ENCODE measurements at places on chromosomes 1 and 21. TPM values are rescaled to one million over a fixed set of nuclear protein-coding genes. Genes with fewer than 3 reads are reported as not detected.

Gene ZNF593OS
- total RNA-seq: not detected

Gene C1orf53
- total RNA-seq: 10.1 TPM

Gene AQP10
- total RNA-seq: 0.19 TPM

Gene CGN
- total RNA-seq: under 0.01 TPM

Gene DENND2C
- total RNA-seq: 3.7 TPM

Gene TMEM240
- total RNA-seq: 1.5 TPM

Gene SYTL1
- under 0.01 TPM for total RNA-seq

Gene RCAN3
- total RNA-seq: 3.7 TPM

Gene DCDC2B
- not detected for total RNA-seq

Gene C4BPA
- not detected for total RNA-seq

Gene MMEL1
- under 0.01 TPM for total RNA-seq

Gene CTSS
- 12.4 TPM for total RNA-seq

Gene LAD1
- under 0.01 TPM for total RNA-seq

Gene RBP7
- not detected for total RNA-seq

Gene NBPF6
- not detected for total RNA-seq

Gene FCRL1
- not detected for total RNA-seq

Gene RGS5
- 388 TPM for total RNA-seq

Gene SH3D21
- total RNA-seq: 8.5 TPM

Gene S100A16
- total RNA-seq: 126 TPM

Gene TEX38
- total RNA-seq: not detected

Gene OR2L13
- under 0.01 TPM for total RNA-seq

Gene MTF1
- 3.3 TPM for total RNA-seq

Gene AMPD1
- total RNA-seq: not detected

Gene CELA2A
- total RNA-seq: 0.28 TPM

Gene TNFRSF18
- total RNA-seq: not detected

Gene AURKAIP1
- 82.6 TPM for total RNA-seq

Gene KPRP
- not detected for total RNA-seq

Gene ESPN
- under 0.01 TPM for total RNA-seq

Gene NHLH1
- not detected for total RNA-seq

Gene LAPTM5
- total RNA-seq: 0.28 TPM

Gene SPRR2G
- not detected for total RNA-seq

Gene TCP10L
- total RNA-seq: 0.19 TPM

Gene RNPEP
- total RNA-seq: 63.8 TPM

Gene GBP5
- 0.38 TPM for total RNA-seq

Gene LCE1D
- not detected for total RNA-seq

Gene PGLYRP4
- not detected for total RNA-seq

Gene ANGPTL3
- total RNA-seq: not detected

Gene CLCC1
- 55.0 TPM for total RNA-seq

Gene NUF2
- 2.3 TPM for total RNA-seq

Gene AMY1B
- not detected for total RNA-seq

Gene FOXD2
- total RNA-seq: under 0.01 TPM

Gene RAP1GAP
- 0.56 TPM for total RNA-seq

Gene PRRX1
- 101 TPM for total RNA-seq

Gene SPTA1
- total RNA-seq: 0.19 TPM

Gene C1QB
- total RNA-seq: not detected

Gene PRAMEF4
- total RNA-seq: not detected

Gene RHOU
- 1.1 TPM for total RNA-seq

Gene ENTREP3
- 3.4 TPM for total RNA-seq

Gene OR2T35
- total RNA-seq: not detected

Gene GBP7
- not detected for total RNA-seq

Gene TTC39A
- 0.85 TPM for total RNA-seq

Gene TTC34
- total RNA-seq: 0.28 TPM

Gene C1QTNF12
- 0.85 TPM for total RNA-seq
